Stimulated activated CD4-positive, alpha-beta T cell treated with anti-CD3 and anti-CD28 coated beads, Interleukin-4, amount 100 ng/mL, for 4 hours (primary cell): ENCODE measurements at places on chromosomes 6 and 20.

DNA sequence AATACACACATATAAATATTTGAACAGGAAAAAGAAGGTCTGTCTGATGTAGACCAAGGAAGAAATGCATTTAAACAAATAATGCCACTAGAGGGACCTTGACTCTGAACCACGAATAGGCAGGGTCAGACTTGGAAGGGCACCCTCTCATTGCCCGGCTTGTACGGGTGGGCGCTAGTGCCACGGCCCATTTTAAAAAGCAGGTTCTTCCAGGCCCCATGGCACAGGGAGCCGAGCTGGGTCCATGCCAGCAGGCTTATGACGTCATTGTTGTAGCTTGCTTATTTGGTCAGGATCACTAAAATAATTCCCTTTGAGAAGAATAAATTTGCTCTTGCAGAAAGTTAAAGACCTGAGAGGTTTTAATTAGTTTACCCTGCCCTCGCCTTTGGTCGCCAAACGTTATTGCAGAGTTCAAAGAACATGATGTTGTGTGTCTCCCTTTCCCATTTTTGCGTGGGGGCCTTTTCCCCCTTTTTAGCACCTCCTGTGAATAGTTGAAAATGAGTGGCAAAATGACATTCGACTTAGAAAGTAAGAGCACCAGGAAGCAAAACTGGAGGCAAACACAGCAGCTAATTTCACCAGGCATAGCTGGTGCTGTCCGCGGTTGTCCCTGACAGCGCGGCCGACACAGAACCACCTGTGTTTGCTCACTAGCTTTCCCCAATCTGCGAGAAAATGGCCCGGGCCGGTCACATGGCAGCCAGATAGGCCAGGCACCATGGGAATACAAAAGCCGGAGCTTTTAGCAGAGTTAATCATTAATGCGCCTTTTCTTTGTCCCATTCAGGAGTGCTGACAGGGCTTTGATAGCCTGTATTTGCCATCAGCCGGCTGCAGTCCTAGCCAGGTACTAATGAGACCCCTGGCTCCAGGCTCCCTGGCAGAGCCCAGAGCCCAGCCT, 93.8 kb downstream of the FOXA2 start:
- no peak for DNase-seq

- no peak for DNase-seq
Measured at GRCh38 chr20:4445331-4445730, 276.4 kb upstream of the PRND start.

DNA sequence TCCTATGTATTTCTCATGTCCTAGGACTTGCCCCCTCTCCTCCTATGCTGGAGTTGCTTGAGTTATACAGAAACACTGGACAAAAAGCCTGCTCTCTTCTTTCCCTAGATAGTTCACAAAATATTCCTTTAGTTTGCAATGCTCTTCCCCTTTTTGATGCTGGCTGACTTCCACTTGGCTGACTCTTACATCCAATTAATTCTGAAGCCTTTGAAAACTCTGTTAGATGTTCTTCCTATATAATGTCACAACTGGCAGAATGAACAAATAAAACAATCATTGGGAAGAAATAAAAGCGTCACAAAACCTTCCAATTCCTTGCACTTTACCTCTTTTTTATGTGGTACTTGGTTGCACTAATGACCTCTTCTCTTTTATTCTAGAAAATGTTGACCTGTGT, 253.8 kb upstream of the CITED2 start:
- DNase-seq = no peak

DNA sequence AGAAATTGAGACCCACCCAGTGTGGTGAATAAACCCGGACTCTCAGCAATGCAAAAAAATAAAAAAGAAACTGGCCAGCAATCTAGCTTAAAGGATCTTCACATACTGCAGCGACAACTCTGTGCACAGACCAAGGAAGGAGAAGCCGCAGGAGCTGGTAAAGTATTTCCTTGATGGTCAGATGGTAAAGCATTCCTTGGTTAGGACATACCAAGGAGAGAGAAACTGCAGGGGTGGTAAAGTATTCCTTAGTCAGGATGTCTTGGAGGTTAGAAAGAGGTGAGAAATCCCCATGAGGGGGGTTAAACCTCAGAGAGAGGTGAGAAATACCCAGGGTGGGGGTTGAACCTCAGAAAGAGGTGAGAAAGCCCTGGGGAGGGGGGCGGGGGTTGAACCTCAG, 86.8 kb downstream of the PLG start:
- no peak for DNase-seq

DNA sequence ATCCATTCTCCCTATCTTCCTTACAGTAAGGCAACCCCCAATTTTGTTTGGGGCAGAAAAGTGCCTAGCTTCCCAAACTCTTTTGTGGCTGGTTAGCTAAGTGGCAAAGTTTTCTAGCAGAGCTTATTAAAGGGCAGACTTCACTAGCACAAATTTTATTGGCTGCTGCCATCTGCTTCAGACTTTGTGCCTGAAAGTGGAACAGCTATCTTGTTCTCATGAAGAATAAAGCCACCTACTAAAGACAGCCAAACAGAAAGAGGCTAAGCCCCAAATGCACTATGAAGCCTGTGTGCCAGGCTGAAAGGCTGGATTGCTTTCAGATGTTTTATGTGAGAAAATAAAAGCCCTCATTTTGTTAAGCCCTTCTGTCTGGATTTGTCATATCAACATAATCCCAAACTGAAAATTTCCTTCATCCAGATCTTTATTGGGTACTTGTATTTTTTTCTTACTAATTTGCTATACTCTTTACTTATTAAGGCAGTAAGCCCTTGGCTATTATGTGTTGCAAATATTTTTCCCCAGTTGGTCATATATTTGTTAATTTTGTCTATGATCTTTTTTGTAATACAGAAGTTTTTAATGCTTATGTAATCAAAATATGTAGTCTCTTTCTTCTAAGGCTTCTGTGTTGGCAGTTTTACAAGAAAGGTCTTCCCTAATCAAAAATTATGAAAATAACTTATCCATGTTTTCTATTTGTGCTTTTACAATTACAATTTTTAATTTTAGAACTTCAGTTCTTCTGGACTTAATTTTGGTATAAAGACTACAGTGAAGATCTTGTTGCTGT, 191.1 kb downstream of the TASP1 start:
- no peak for DNase-seq

GRCh38 chr6:21984135-21984534, 312.7 kb downstream of the PRL start:
- DNase-seq = no peak

DNA sequence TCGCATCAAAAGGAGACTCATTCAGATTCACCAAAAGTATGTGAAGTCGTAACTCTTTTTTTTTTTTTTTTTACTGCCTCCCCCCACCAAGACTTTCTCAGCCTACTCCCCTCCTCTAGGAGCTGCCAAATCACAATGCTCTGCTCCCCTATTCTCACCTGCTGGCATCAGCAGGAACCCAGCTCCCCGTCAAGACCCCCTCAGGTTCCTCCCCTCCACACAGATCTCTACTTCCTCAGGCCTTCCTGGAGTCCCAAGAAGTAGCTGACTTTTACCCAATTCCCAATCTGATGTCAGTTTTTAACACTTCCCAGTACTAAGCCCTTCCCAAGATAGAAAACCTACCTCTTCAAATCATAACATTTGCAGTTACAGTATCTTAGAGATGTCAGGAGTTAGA, 39.3 kb downstream of the ARHGAP18 start:
- DNase-seq = no peak

DNA sequence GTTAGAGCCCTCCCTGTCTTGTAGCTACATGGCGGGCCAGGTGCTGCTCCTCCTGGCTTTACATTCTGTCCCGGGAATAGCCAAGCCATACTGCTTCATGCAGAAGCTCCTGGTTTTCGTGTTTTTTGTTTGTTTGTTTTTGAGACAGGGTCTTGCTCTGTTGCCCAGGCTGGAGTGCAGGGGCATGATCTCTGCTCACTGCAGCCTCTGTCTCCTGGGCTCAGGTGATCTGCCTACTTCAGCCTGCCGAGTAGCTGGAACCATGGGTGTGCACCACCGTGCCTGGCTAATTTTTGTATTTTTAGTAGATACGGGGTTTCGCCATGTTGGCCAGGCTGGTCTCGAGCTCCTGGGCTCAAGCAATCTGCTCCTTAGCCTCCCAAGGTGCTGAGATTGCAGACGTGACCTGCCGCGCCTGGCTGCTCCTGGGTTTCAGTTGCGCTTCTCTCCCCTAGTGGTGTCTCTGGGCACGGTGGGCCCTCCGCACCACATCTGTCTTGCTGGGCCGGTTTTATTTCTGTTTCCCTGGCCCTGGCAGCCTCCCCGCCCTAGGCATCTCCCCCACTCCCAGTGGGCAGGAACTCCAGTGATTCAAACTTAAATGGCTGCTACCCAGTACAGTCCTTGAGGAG, 12.9 kb downstream of the CDYL start:
- no peak for DNase-seq

DNA sequence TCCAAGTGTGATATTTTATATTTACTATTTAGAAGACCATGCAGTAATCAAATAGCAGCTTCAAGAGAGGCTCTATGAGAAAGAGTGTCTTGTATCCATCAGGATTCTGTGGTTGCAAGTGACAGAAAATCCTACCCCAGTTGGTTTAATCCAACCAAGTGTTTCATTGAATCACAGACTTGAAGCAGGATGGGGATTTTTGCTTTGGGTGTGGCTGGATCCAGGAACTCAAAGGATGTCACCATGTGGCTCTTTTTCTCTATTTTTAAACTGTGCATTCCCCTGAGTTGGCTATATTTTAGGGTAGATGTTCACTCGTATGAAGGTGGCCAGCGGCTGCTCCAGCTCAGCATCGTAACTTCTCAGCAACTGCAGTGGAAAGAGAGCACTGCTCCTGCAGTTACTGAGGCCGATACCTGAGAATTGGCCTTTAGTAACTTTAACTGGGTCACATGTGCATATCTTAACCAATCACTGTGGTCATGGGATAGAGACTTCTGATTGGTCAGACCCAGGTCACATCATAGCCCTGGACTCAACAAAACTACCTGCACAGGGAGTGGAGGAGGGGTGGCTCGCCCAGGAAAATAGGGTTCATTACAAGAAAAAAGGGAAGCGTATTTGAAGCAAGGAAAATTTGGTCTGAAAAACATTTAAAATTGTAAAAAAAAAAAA, 396.1 kb upstream of the SULF2 start:
- DNase-seq = no peak
